ENCODE measurements at places on chromosomes 1 and 21.

- no peak for DNase-seq
Measured at GRCh38 chr1:100400404-100400803, 48.1 kb downstream of the CDC14A start.

DNA sequence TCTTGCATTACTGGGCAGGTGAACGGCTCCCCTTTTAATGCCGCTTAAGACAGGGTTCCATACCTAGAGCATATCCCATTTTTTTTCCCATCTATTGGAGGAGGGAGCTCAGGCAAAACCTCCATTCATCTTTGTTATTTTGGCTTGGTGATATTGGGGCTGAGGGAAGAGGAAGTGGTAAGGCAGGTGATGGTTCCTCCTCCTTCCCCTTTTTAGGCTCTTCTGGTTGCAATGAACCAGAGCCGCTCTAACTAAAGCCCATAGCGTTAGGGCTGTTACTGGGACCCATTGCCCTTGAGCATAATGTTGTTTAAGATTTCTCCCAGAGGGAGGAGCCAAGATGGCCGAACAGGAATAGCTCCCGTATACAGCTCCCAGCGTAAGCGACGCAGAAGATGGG is 21.1 kb downstream of the PYHIN1 start:
- no peak for DNase-seq

- no peak for DNase-seq
Measured at GRCh38 chr1:84427250-84428188, 29.2 kb downstream of the DNASE2B start.

GRCh38 chr1:25583519-25584370 is 32.8 kb upstream of the MAN1C1 start:
- no peak for DNase-seq

GRCh38 chr21:44392916-44393315 is 39.5 kb downstream of the TRPM2 start:
- DNase-seq = no peak

GRCh38 chr1:96979304-96980268 is 258.0 kb downstream of the PTBP2 start:
- no peak for DNase-seq

DNA sequence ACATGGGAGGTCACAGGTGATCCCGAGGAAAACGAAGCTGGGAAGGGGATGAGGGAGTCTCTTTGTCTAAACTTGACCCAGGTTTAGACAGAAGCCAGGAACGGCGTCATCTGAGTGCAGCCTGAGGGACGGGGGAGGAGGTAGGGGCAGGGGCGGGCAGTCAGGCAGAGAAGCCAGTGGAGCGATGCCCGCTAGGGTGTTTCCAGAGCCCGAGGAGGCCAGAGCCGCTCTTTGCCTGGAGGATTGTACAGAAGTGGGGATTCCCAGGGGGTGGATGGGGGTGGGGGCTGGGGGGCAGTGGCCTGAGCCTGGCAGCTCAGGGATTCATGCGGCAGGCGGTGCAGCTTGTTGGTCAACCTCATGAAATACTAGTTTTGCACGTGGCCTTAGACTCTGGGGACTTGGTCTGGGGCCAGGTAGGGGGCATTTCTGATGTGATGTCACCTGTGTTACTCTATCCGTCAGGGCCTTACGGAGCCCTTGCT is 58.4 kb downstream of the VPS26C start:
- DNase-seq = no peak

DNA sequence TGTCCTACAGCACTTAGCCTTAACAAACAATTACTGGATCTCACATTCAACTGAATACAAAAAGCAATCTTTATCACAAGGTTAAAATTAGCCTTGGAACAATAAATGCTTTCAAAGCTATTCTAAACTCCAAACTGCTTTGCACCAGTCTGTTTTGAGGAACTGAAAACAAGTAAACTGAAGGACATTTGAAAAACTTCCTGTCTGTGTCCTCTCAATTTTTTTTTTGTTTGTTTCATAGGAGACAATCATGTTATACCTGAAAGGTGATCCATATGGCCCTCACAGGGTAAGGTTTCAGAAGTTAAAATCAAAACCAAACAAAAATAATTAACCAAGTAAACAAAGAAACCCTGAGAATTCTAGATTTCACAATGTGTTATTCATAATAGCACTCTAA is 459.1 kb downstream of the DPYD start:
- DNase-seq = no peak

DNA sequence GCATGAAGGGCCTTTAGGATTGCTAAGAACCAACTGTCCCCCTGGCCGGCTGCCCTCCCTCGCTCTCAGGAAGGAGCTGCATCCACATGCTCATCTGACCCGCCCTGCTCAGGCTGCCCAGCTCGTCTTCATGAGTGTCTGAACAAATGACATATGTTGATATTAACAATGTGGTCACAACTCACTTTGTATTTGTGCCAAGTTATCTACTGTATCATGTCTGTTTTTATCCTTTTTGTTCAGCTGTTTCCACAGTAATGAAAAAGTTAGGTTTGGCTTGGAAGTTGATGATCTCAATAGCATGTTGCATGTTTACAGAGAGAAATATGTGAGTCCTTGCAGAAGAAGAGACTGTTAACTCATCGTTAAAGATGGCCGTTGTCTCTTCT is 75.1 kb downstream of the PHTF1 start:
- DNase-seq = no peak

DNA sequence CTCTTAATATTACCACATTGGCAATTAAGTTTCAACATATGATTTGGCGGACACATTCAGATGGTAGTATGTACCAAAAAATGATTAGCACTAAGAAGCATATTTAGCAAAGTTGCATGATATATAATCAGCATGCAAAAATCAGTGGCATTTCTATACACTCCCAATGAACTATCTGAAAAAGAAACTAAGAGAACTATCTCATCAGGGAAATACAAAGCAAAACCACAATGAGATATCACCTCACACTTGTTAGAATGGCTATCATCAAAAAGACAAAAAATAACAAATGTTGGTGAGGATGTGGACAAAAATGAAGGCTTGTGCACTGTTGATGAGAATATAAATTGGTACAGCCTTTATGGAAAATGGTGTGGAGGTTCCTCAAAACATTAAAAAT is 31.4 kb upstream of the DENND1B start:
- DNase-seq = no peak

DNA sequence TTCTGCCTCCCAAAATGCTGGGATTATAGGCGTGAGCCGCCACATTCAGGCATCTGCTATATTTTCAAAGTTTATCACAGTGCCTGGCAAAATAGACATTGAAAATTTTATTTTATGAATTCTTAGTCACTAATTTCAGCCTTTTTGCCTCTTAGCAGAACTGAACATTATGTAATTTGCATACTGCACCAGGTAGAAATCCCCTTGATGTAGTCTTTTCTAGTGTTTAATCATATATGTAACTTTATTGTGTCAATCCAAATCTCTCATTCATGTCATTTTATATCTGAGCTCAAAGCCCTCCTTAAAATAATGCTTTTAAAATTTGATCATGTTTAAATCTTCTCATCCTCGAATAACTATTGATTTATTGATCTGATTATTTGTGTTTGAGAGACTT is 19.2 kb downstream of the WDTC1 start:
- no peak for DNase-seq

GRCh38 chr1:76074321-76075187 is at the start of gene ST6GALNAC3:
ST6GALNAC3 (plus strand) TSS chr1:76074746.
- peak; percentile 76 for DNase-seq

- DNase-seq = no peak
Measured at GRCh38 chr1:182415789-182416188, 15.3 kb upstream of the TEDDM1 start.

DNA sequence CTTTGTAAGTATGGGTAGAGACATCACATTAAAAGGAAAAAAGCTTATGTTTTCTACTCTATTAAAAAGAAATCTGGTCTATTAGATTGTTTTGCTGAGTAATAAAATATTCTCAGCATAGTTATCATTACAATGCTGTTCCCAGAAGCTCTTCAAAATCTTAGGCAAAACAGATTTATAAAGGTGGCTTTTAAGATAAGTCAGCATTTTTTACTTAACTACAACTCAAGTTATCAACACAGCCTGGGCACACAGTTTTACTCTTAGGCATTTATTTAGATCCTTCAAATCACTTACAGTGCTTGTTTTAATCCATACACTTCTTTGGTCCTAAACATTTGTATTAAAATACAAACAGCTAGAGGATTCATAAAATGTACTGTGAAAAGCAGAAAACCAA is 534.8 kb upstream of the NCAM2 start:
- DNase-seq = no peak

GRCh38 chr1:22712502-22713271 is 2.0 kb downstream of the EPHB2 start:
- DNase-seq = peak; percentile 26

GRCh38 chr1:41726899-41727748 is 191.6 kb downstream of the HIVEP3 start:
- no peak for DNase-seq

- DNase-seq = no peak
Measured at GRCh38 chr1:148379170-148379500, 104.0 kb downstream of the PPIAL4G start.

DNA sequence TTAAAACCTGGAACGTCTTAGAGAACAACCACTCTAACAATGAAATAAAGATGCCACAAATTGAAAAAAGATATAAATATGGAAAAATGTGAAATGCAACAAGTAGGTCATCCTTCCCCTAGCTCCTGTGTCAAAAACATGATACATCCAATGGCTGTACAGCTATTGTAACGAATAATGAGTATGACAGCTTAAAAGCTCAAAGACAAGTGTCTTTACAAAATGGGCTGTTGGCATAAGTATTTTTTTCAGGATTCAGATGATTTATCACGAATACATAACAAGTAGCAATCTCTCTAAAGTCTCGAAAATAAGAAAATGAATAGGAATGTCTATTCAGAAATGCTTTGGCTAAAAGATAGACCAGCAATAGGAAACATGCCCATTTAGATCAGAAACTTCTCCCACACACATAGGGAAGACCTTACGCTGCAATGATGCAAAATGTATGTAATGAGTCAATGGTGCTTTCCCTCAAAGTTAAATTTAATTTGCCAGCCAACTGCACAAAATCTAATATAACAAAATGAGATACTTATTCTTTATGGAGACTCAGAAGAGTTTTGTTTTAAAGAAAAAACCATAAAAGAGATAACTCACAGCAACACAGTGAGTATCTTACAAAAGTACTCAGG is 8.3 kb downstream of the TGFBR3 start:
- no peak for DNase-seq

- no peak for DNase-seq
Measured at GRCh38 chr1:74858136-74858535, 125.2 kb downstream of the TYW3 start.

DNA sequence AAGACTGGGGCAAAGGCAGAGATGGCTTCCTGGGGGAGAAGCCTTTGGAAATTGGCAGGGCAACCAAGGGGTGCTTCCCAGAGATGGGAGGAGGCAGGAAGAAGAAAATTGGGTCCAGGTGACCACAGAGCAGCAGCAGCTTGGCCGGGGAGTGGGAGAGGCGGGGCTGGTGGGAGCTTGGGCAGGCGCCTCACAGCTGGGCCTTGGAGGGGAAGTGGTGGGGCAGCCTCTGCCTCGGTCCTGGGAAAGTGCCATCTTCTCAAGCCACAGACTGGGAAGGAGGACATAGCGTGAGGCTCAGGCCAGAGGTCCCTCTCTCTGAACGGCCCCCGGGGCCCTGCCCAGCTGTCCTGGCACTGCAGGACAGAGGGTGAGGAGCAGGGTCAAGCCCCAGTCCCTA is 24.0 kb upstream of the WASF2 start:
- DNase-seq = no peak

GRCh38 chr1:22450351-22451021 is 1.2 kb upstream of the ZBTB40 start:
- DNase-seq = no peak

DNA sequence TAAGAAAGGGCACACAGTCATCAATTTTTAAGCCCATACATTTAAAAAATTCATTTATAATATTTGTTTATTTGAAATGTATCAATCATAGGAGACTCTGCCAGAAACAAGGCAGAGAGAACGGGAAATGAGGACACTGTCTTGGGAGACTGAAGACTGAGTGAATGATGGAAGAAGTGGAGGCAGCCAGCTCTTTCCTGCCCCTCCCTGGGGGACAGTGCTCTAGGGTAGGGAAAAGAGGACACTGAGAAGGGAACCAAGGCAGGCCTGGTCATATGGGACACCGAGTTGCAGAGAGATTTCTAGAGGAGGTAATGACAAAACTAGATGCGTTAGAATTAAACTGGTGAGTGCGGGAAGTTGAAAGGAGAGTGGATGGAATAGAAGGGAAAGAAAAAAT is 31.6 kb downstream of the EEIG2 start:
- no peak for DNase-seq

DNA sequence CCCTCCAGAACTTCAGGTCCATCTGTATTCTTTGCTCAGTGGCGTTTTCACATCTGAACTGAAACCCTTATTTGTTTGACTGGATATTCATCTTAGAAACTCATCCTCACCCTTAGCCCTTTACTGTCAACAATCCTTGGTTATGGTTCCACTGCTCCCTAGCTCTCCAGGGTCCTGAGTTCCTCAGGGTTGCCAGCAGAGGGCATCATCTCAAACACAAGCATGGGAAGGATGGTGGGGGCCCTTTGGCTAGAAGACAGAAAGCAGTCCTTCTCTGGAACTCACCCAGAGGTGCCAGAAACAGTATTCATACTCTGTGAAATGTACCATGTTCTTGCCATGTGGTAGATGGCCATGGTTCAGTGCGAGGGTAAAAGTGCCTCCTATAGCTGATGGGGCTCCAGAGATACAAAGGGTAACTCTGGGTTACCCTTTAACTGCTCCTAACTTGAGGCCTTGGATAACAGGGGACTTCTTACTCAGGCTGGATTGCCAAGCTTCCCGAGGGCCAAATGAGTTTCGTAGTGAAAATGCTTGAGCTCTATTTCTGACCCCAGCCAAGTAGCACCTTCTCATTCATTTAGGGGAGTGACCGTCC is 11.3 kb downstream of the NCSTN start:
- no peak for DNase-seq

DNA sequence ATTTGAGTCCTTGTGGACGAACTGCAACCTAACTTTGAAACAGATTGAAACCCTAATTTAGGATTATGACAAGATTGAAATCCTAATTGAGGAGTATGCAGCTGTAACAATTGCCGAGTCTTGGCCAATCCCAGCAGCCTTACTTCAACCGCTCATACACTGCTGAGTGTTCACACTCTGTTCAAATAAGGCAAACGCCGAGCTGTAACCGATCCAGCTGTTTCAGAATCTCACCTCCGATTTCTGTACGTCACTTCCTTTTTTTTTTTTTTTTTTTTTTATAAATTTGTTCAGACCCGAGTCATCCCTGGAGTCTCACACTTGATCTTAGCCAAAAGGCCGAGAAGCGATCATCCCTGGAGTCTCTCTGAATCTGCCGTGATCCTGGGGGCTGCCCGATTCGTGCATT is 22.3 kb upstream of the ATP5PO start:
- no peak for DNase-seq

All from activated T-cell treated with anti-CD3 and anti-CD28 coated beads for 48 hours (primary cell).